ENCODE measurements at places on chromosomes 3 and 15.

GRCh38 chr3:110344487-110344886, 727.1 kb upstream of the NECTIN3 start:
- no peak for DNase-seq

DNA sequence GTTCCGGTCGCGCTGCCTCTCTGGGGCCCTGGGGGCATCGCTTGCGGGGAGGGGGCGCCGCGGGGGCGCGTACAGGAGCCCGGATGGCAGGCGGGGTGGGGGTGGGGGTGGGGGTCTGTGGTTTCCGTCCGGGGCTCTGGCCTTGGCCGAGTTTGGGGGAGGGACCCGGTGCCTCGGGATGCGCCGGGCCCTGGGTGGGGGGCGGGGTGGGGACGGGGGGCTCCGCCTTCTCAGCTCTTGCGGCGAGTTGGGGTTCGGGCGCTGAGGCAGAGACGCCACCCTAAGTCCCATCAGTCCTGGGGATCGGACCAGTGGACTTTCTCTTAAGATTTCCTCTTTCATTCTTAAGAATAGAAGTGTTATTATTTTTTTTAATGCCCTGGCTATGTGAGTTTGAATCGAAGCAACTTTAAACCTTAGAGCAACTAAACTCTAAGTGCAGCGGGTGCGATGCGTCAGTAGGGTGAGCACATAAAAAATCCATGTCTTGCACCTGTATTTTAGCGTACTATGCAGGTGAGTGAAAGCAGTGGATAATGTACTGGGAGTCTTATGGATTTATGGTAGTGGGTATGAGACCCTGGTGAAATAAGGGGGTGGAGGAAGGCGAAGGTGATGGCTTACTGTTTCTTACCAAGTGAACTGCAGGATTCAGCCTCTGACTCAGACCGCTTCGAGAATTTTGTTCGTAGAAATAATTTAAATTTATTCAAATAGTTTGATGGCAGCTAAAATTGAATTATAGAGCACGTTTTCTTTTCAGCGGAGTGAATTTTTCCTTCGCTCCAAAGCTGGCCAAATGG, 762 bp downstream of the CTNNB1 start:
- no peak for DNase-seq

- DNase-seq = no peak
These were observed 15.0 kb upstream of the TRPM1 start for GRCh38 chr15:31116423-31117030.

- peak; percentile 40 for DNase-seq
These were observed 2.2 kb upstream of the BNIP2 start for GRCh38 chr15:59691194-59691805.

All from SW 1271 (cell line).